ENCODE measurements at places on chromosomes 12 and 14. TPM values are rescaled to one million over a fixed set of nuclear protein-coding genes. Genes with fewer than 3 reads are reported as not detected.

Gene TSPAN19
- not detected for total RNA-seq

DNA sequence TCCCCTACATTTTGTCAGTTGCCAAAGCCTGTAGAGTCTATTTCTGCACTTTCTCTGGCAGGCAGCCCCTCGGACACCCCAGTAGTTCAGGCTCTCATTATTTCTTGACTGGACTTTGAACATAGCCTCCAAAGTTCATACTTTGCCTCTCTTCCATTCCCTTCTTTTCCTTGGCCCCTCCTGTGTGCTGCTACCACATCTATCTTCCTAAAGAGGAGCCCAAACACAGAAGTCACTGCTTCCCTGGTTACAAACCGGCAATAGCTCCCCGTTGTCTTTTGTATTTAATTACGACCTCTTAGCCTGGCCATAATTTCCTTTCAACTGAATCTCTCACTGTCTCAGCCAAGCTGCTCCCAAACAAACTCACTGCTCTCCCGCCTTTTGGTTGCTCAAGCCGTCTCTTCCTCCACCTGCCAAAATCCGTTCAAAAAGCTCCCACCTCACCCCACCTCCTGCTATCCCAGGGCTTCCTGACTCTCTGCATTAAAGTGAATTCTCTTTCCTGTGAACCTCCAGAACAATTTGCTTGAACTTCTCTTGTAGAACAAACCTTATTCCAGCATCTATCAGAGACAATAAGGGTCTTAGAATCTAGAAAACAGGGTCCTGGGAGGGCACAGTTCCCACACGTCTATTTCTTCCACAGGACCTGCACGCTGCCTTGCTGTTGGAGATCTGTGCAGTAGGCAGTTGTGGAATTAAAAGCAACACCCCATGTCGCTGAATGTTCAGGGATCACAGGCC is 46.9 kb downstream of the PRMT8 start:
- peak; percentile 19 for DNase-seq

- no peak for DNase-seq
These were observed 268.4 kb downstream of the BCL11B start for GRCh38 chr14:99003646-99004045.

- DNase-seq = no peak
These were observed 81.5 kb downstream of the PLXNC1 start for GRCh38 chr12:94229902-94230301.

DNA sequence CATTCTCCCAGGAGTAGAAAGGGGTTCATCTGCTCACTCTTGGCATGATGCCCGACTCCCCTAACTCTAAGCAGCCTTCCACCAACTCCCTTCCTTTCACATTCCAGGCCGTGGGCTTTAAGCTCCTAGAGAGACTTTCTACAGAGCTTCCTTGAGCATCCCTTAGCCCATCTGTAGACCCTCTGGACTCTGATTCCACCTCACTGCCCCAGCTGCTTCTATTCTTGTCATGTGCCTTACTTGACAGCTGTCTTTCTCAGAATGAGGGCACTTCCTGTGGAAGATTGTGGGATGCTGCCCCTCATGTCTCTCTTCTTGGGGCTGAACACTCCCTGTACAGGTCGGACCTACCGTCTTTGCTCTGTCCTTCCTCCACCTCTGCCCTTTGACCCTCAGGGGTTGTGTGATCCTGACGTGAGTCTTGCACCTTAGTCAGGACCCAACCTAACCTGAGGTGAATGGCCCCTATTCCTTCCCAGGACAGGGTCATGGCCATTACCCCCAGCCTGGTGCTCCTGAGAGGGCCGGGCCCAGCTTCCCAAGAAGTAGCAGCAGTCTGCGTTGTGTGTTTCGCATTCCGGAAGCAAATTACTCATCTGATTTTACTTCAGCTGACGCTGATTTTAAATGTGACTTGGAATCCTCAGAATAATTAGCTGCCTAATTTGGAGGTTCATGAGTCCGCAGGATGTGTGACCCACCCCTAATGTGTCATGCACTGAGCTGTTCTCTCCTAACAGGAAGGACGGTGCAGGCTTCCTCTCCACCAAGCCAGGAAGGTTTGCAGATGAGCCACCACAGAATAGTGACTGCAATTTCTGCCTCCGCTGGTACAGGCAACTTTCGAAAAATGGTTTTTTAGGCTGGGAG is 2.7 kb upstream of the GALNT6 start:
- DNase-seq = peak; percentile 27

DNA sequence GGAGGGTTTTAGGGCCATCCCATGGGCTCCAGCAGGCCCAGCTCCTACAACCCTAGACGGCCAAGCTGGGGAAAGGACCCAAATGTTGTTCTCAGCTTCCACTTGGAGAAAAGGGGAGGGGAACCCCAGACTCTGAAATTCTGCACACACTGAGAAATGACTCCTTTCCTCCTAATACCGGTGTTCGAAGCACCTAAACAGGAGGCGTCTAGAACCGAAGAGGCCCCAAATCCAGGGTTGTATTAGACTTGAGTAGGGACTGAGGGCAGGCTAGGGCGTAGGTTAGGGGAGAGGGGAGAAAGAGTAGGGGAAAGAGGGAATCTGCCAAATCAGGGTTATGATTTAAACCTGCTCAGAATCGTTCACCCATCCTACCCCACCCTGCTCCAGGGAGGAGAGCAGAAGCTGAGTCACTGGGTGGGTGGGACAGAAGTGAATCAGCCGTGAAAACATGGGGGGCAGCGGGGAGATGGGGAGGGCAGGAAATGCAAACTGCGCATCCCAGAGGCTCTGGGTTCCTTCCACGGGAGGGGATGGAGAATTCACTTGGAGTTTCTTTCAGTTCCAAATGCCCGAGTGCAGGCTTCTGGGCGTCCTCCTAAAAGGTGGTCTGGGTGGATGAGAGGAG is 1.0 kb downstream of the IGFBP6 start:
- DNase-seq = peak; percentile 29

DNA sequence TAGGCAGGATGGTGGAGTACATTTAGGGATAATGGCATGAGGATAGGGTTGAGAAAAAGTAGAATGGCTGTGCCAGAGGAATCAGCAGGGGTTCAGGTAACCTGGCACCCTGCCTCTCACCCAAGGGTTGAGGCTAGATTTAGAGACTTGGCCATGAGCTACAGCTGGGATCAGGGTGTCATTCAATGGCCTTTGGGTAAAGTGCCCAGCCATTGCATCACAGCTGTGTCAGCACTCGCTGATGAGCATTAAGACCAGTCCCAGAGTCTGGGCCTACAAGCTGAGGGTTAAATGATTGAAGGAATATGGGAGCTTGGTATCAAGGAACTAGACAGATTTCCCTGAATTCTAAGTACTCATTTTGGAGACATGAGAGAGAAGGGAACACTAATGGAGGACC is 113.9 kb downstream of the PRIMA1 start:
- DNase-seq = no peak

Gene CLEC1A
- total RNA-seq = not detected

- no peak for DNase-seq
These were observed 20.7 kb downstream of the NAA25 start for GRCh38 chr12:112087851-112088250.

GRCh38 chr12:42261708-42262107 is 23.7 kb upstream of the YAF2 start:
- no peak for DNase-seq

DNA sequence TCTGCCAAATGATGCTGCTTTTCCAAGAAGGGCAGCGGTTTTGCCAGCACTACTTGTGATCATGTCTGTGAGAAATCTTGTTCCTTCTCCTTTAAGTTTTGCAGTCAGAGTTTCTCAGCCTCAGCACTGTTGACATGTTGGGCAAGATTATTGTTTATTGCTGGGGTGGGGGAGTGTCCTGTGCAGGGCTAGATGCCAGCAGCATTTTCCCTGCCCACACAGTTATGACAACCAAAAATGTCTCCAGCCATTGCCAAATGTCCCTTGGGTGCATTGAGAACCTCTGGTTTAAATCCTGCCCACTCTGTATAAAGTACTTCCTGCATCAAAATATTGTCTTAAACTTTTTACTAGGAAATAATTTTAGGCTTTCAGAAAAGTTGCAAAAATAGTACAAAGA is 20.0 kb downstream of the TMEM132C start:
- no peak for DNase-seq

Gene KRT74
- not detected for total RNA-seq

Gene TEX22
- 0.83 TPM for total RNA-seq

Gene PRICKLE1
- 20.0 TPM for total RNA-seq

GRCh38 chr12:99709619-99710018 is 62.1 kb downstream of the GARIN6 start:
- no peak for DNase-seq

Gene FAM186B
- total RNA-seq = 0.46 TPM

Gene ADAM20
- 0.28 TPM for total RNA-seq

GRCh38 chr12:70365648-70366518 is at the start of gene KCNMB4:
KCNMB4 (plus strand) TSS chr12:70366290; CDS start chr12:70366735, 445 bp downstream.
- DNase-seq = peak; percentile 97

DNA sequence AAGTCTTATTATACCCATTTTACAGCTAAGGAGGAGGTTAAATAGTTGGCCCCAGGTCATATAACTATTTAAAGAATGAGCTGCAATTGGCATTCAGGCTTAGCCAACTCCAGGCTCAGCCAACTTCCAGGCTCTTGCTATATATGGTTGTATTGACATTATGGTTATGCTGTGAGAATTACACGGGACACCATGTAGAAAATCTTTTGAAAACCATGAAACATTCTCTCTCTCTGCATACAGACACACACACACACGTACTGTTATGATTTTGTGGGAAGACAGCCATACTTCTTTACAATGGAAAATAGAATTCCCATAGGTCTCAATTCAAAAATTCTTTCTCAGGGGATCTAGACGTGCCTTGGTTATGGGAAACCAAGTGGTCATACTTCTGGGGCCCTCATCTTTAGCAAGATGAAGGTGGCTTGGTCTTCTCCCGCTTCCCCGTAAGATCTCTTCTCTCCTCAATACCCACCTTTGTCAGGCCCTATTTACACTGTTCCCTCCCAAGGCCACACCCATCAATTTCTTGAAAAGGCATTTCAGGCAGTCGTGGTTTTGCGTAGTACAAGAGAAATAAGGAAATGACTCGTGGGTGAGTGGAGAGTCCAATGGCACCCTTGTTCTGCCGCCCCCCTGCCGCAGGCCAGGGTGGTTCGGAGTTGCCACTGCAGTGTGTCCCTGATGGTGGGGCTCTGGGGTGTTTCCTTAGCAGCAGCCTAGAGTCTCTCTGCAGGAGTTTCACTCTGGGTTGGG is 10.0 kb upstream of the GPRC5A start:
- DNase-seq = no peak

Gene IRF2BPL
- 60.1 TPM for total RNA-seq
